Amygdala (tissue), 56 donors: ENCODE measurements at places on chromosomes 7 and 10.
A peak's percentile ranks its signal among the peaks of the same experiment; 100 is the strongest.

- DNase-seq, result no peak
These were observed 5.7 kb downstream of the BLVRA start for GRCh38 chr7:43764039-43764761.

DNA sequence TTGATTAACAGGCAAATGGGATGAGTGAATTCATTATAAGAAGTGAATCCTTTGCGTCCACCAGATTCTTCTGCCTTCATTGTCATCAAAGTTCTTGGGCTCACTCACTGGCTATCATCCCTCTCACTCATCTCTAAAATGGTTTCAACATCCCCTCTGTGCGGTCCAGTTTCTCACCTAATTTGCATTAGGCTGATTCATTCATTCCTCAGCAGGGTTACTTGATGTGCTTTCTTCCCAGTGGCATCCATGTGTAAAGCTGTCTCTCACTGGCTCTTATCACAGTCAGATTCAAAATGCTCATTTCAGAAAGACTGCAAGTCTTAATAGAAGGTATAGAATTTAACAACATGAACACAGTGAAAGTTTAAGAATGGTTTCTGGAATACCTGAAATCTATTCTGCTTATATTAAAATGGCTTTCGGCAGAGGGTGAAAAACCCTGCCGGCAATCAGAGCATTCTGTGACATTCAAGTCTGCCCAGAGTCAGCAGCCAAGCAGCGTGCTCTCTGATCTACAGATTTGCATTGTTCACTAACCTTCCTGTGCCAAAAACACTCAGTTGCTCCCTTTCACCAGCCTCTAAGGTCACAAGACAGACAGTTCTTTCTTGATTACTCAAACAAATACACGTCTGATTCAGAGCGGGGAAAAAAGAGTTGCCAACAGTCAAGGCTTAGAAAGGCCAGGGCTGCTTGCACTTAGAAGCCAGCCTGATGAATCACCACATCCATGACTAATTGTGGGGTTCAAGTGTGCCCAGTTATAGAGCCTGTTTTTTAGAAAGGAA, 106.7 kb downstream of the TES start:
- DNase-seq, result peak; percentile 54

GRCh38 chr7:21160401-21160800, 267.5 kb upstream of the SP4 start:
- no peak for DNase-seq

GRCh38 chr10:68499544-68499943, 27.8 kb upstream of the DNA2 start:
- DNase-seq, result no peak

- DNase-seq, result no peak
These were observed 44.9 kb downstream of the HIBADH start for GRCh38 chr7:27617651-27618381.

GRCh38 chr10:44966129-44966815, 6.7 kb downstream of the RASSF4 start:
- no peak for DNase-seq

- no peak for DNase-seq
These were observed 61.4 kb downstream of the CDK14 start for GRCh38 chr7:90657481-90657880.

GRCh38 chr10:3655528-3655927, 129.5 kb downstream of the KLF6 start:
- DNase-seq, result no peak

- no peak for DNase-seq
These were observed 85.2 kb downstream of the ANKIB1 start for GRCh38 chr7:92330835-92331438.

GRCh38 chr10:92408017-92408361, 117.0 kb downstream of the MARCHF5 start:
- DNase-seq, result no peak

- DNase-seq, result peak; percentile 62
These were observed at the start of gene IFIT5 for GRCh38 chr10:89414146-89414878. TSS of gene IFIT5 (plus strand) at chr10:89414568. CDS start at chr10:89414799, 231 bp downstream.

- DNase-seq, result no peak
These were observed 349.7 kb downstream of the PTEN start for GRCh38 chr10:88213065-88213605.
